T-helper 9 cell (primary cell): ENCODE measurements at places on chromosomes 5 and 9.

- no peak for DNase-seq
Observed at GRCh38 chr9:113673726-113674125, 202.4 kb upstream of the ZNF618 start.

DNA sequence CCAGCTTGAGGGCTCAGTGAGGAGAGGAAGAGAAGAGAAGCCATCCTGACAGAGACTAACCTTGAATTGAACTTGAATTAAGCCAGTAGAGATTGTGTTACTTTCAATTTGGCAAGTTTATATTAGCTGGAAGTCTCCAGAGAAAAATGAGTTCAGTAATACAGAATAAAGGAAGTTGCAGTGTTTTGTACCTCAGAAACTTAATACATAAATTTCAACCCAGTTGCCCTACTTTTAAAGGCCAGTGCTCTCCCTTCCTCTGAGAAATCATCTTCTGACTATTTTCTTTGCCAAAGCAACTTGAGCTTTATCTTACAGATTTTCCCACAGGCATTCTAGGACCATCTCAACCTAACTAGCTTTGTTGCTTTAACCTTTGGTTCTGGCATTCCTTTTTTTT lies 231.0 kb upstream of the GAS1 start:
- DNase-seq: no peak

GRCh38 chr5:137113939-137114338 lies 385.2 kb downstream of the SPOCK1 start:
- DNase-seq: no peak

- DNase-seq: no peak
Observed at GRCh38 chr5:54936201-54936600, 49.2 kb downstream of the ESM1 start.

- no peak for DNase-seq
Observed at GRCh38 chr9:14111696-14112095, 202.2 kb downstream of the NFIB start.

- no peak for DNase-seq
Observed at GRCh38 chr5:2293906-2294305, 411.2 kb upstream of the IRX4 start.

GRCh38 chr9:133870598-133871595 lies 121.2 kb downstream of the VAV2 start:
- DNase-seq: no peak

- no peak for DNase-seq
Observed at GRCh38 chr9:113935677-113936380, 59.7 kb downstream of the ZNF618 start.

GRCh38 chr5:170619869-170620268 lies 116.0 kb downstream of the KCNIP1 start:
- DNase-seq: no peak

DNA sequence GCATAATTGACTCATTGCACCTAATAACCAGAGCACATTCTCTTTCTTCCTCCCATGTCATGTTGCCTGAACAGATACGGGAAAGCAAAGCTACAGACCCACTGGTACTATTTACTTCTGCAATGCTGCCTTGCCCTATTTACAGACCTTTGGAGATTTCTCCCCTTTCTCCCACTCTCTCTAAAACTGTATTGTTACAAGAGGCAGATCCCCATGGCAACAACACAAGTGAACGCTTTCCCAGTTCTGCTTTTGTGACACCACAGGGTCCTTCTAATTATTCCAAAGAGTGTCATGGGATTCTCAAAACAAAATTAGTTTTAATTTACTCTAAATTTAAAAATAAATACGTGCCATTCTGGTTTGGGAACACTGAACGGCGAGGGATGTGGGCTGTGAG lies 104.7 kb downstream of the KCTD16 start:
- DNase-seq: no peak
